Stimulated activated CD4-positive, alpha-beta T cell treated with anti-CD3 and anti-CD28 coated beads, TNF-alpha, amount 100 ng/mL, for 1 hour (primary cell): ENCODE measurements at places on chromosomes 5 and 9.

- no peak for DNase-seq
Measured at GRCh38 chr9:136703276-136703860, 9.0 kb upstream of the DIPK1B start.

DNA sequence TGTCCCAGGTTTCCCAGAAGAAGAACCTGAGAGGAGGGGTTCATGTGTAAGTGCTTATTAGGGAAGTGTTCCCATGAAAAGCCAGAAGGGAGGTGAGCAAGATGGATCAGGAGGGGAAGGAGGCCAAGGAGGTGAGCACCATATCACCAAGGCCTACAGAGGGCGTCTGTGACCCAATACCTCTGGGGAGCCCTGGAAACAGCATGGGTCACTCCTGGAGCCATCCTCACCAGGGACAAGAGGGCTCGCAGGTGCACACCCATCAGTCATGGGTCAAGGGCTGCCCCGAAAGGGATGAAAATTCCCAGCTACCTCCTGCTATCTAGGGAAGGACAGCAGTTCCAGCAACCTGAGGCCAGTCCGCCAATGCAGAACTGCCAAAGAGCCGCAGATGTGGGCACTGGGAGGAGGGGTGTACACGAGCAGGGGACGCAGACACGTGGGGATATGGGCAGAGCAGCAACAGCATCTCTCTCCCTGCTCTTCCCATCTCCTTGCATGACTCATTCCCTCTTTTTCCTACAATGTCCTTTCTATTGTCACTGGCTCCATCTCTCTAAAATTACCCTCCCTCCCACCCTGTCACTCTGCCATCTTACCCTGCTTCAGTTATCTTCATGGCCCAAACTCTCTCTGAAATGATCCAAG lies 167.6 kb upstream of the FSTL4 start:
- DNase-seq, result no peak

GRCh38 chr9:93156475-93157008 lies 22.5 kb upstream of the NINJ1 start:
- DNase-seq, result no peak

DNA sequence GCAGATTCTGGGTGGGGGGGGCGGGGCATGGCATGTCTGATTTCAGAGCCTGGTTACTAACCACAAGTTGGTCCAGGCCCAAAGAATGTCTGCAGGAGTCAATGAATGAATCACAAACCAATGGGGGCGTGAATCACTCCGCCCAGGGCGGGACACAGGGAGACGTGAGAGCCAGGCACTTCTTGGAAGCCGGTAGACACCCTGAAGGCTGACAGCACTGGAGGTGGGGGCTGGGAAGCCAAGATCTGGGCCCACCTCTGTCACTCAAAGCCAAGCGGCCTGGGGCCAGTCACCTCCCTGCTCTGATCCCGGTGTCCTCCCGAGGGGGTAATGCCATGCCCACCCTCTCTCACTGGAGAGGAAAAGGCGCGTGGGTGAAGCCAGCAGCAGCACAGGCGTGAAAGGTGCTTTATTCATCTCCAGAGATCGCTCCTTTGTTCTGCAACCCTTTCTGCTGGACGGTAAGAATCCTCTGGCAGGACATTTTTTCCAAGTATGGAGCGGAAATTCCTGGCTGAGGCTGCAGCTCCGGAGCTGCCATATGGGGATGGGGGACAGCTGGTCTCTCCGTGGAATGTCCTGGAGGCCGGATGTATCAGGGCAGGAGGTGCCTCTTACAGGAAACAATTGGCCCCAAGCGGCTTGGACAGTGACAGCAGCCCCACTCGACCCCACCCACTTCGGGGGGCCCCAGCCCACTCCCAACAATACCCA lies 85.0 kb downstream of the STK10 start:
- no peak for DNase-seq

DNA sequence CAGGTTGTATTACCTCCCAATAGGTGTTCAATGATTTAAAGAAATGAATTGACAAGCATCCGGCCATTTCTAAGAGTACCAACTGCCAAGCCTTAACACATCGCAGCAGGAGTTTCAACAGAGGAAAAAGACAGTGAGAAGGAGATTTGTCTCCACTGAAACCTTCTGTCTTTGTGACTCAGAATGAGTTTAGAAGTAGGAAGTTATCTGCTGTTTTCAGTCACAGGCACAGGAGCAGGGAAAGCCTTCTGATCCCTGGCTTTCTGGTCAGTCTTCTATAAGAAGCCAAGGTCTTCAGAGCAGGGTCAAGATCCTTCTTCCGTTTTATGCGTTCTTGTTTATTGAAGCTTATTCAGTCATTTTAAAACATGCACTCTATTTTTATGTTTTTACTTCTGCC lies 390.7 kb upstream of the PCSK5 start:
- DNase-seq, result no peak

DNA sequence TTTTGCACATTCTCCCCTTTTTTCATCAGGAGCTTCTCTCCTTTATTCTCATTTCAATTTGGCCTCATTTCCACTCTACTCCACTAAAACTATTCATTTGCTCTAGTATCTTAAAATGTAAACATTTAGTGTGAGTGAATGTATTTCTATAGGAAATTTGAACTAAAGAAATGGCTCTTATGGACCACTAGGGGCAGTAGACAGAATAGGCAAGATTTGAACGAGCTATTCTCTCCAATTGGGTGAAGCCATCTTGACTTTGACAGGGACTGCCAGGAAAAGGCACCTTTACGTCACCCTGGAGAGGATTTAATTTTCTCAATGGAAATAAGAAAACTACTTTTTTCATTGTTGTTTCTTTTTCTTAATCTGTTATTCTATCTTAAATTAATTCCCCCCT lies 666.3 kb downstream of the DNAH5 start:
- DNase-seq, result no peak

- DNase-seq, result no peak
Measured at GRCh38 chr5:127671218-127671617, 22.3 kb downstream of the CTXN3 start.

- no peak for DNase-seq
Measured at GRCh38 chr5:33309068-33309467, 131.7 kb upstream of the TARS1 start.

GRCh38 chr9:37329576-37329975 lies 92.9 kb upstream of the GRHPR start:
- DNase-seq, result no peak
